ENCODE measurements at places on chromosomes 1 and 21. TPM values are rescaled to one million over a fixed set of nuclear protein-coding genes. Genes with fewer than 3 reads are reported as not detected.

DNA sequence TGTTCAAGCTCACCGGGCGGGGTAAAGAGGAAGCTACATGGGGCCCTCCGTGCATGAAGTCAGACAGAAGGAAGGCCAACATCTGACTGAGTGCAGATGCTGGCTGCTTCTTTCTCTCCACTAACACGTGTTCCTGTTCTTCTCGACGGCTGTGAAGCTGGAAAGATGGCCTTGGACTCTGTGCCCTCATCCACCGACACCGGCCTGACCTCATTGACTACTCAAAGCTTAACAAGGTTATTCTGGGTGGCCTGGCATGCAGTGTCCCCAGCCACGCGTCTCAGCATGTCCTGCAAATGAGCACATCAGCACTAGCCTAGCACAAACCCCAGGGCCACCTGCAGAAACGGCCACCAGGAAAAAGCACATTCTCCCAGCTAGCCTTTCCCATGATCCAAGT lies 41.2 kb downstream of the ACTN2 start:
- DNase-seq, result no peak

- DNase-seq, result no peak
Observed at GRCh38 chr21:34890724-34891612, 158.1 kb downstream of the RUNX1 start.

DNA sequence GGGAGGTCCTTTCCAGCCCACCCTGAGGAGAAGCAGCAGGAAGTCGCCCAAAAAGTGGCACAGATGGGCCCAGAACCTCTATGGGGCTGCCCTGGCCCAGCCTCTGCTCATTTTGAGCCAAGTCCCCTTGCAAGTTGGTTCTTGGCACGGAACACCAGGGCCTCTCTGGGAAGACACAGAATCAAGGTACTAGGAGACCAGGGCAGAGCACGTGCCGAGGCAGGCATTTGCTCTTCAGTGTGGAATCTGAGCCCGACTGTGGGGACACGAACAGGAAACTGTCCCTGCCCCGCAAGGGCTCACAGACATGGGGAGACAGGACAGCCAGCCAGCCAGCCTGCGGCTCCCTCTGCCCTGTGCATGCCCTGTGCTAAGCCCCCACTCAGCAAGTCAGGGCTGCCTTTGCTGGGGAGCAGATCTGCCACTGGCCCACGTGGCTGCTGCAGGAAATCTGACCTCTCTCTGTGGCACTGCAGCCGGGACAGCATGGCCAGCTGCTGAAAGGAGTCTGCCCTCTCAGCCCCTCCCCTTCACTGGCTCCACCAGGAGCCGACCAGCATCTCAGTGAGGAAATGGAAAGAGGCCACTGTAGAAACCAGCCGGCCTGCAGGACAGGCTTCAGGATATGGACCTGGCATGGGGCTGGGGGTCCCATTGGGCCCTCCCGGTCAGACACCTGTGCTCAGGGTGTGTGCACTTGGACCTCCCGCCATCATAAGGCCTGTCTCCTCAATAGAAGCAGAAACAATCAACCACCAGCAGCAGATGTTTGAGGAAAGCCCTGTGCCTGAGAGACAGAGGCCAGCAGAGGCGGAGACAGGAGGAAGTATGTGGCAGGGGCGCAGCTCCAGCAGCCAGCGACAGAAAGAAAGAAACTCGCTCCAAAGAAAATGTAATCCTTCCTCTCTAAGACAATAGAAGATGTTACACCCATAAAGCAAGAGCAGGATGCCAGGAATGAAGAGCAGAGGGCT lies 3.7 kb downstream of the ARHGEF16 start:
- no peak for DNase-seq

DNA sequence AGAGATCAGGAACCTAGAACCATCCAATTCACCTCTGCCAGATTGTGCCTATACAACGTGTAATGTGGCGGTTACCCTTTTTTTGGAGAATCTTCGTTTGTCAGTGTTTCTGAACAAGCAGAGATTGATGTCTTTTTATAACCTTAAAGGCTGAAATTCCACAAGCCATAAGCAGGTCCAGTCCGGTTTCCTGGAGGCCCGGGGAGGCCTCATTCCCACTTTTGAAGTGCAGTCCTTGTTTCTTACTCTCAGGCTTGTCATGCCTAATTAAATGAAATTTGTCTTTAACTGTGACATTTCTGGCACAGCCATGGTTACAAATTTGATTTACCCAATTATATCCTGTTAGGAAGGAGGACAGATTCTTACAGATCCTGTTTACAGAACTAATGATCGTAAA lies 27.8 kb downstream of the ZNF362 start:
- no peak for DNase-seq

DNA sequence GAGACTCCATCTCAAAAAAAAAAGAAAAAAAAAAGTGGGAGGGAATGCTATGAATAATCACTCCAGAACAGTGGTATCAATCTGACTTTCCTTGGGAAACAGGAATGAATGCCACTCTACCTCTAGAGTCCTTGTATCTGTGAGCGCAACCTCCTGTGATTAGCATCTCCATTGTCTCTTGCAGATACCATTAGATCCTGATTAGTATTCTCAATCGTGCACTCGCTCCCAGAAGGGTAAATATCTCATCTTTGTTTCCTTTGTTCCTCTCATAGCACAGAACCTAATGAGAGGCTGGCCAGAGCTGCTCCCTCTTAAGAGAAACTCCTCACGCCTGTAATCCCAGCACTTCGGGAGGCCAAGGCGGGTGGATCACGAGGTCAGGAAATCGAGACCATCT lies 184.4 kb upstream of the KCNK2 start:
- DNase-seq, result no peak

- DNase-seq, result no peak
Observed at GRCh38 chr1:167503626-167504466, 14.5 kb downstream of the CD247 start.

Gene CCDC30
- polyA plus RNA-seq, result 5.0 TPM

Gene IL19
- not detected for polyA plus RNA-seq

Gene RC3H1
- polyA plus RNA-seq, result 12.8 TPM

All from large intestine (tissue), 12 donors.